ENCODE measurements at places on chromosomes 1 and 21.

DNA sequence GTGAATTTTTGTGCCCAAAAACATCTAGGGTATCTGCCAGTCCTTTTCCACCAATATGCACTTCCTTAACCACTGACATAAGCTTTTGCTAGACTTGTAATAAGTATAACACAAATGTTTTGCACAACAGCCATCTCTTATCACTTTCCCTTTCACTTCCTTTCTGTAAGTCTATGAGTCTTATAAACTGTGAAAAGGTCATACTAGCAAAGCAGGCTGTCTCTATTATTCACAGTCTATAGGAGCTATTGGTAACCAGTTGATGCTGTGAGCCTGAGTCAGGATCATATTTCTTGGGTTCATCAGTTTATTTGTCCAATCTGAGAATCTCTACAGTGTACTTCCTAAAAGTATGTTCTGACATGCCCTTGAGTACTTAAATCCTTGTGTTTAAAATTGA lies 172.6 kb downstream of the CHRM3 start:
- no peak for DNase-seq

DNA sequence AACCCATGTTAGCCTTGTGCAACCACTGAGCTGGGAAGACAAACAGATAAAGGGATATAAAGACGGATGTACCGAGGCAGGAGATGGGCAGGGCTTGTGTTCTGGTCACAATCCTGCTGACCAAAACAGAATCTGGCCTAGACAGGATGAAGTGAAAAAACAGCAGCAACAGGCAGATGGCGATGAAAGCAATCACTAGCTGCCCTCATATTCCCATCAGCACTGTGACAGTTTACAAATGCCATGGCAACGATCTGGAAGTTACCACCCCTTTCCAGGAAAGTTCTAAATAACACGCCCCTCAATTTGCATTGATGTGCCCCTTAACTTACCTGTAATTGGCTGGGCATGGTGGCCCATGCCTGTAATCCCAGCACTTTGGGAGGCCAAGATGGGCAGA lies 40.6 kb upstream of the CD46 start:
- no peak for DNase-seq

GRCh38 chr1:21266119-21266774 lies 24.0 kb downstream of the ECE1 start:
- no peak for DNase-seq

GRCh38 chr21:20419772-20420171 lies 578.4 kb upstream of the NCAM2 start:
- no peak for DNase-seq

- no peak for DNase-seq
These were observed 140.5 kb downstream of the RHOU start for GRCh38 chr1:228875741-228876140.

GRCh38 chr1:44170281-44170823 lies 28.9 kb upstream of the KLF18 start:
- DNase-seq = no peak

DNA sequence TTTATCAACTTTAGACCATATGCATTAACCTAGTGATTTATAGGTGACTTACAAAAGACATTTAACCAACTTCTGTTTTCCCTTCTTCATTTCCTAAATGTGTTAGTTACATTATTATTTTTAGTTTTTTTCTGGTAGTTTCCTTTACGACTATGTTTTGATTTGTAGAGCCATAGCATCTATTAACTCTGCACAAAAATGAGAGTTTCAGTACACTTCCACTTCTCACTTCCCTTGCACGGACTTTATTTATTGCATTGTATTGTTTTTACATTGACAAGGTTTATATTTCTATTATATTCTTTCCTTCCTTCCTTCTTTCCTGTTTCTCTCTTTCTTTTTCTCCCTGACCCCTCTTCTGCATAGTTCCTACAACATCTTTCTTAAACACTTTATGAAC lies 14.7 kb downstream of the PKN2 start:
- no peak for DNase-seq

DNA sequence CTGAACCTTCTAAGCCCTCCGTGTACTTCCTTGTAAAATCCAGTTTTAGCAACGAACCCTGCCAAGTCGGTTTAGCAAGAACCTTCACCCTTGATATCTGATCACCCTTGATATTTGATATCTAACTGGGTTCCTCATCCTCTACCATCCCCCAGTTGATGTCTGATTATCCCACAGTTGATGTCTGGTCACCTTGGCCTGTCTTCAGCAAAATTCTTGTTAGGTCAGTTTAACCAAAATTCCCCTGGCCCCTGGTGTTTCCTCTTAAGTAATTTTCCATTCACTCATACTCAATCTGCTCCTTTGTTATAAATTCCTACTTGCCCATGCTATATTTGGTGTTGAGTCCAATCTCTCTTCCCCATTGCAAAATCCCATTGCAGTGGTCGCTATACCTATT lies 114.5 kb upstream of the ZNHIT6 start:
- no peak for DNase-seq

DNA sequence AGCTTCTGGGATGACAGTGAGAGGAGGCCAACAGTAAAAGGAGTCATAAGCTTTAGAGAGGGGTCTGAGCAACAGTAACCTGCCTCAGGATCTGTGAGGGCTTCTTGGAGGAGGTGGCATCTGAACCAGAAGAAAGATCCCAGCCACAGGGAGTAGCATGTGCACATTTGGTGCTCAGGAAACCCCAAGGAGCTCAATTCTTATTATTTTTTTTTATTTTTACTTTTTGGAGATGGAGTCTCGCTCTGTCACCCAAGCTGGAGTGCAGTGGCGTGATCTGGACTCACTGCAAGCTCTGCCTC lies 4.7 kb downstream of the THEMIS2 start:
- no peak for DNase-seq

DNA sequence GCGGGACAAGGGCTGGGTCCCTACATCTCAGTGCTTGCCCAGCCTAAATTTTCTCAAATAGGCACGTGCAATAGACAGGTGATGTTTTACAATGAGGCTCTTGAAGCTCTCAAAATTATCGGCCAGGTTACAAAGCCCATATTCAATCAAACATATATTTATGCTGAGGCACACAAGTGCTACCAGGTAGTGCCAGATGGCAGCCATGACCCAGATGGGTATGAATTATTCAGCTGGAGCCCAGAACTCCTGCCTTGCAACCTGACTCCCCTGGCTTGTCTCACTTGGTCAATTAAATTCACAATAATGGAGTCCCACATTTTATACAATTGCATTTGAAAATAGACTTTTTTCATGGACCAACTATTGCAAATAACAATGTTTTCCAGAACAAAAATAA lies 12.3 kb upstream of the ADAM30 start:
- no peak for DNase-seq

GRCh38 chr1:166235728-166236127 lies 68.9 kb upstream of the FAM78B start:
- DNase-seq = no peak

DNA sequence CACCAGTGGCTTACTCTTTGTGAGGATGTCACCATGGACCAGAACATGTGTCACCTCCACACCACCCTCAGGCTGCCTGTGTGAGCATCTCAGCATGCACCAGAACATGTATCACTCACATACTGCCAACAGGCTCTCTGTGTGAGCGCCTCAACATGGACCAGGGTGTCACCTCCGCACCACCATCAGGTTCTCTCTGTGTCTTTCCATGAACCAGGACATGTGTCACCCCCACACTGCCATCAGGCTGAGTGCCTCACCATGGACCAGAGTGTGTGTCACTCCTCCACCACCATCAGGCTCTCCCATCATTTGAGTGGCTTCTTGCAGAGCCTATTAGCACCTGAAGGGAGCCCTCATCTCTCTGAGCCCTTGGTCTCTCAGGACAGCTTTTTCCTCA lies 125.2 kb downstream of the ZNF648 start:
- DNase-seq = no peak

- no peak for DNase-seq
These were observed 495.6 kb upstream of the NEGR1 start for GRCh38 chr1:72777918-72778317.

DNA sequence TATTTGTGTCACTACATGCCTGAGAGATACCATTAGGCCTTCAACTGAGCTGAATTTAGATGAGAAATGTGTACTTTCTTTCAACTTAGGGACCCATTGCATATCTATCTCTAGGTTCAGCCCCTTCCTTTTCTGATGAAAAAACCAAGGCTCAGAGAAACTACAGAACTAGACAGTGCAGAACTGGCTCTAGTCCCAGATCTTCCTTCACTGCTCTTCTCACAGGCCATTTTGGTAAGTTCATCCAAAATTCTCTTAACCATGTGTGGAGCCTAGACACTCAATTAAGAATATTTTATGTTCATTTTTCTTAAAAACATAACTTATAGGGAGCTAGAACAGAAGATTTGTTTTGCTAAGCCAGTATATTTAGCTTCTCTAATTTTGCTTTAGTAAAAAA lies 128.9 kb downstream of the ASTN1 start:
- no peak for DNase-seq

DNA sequence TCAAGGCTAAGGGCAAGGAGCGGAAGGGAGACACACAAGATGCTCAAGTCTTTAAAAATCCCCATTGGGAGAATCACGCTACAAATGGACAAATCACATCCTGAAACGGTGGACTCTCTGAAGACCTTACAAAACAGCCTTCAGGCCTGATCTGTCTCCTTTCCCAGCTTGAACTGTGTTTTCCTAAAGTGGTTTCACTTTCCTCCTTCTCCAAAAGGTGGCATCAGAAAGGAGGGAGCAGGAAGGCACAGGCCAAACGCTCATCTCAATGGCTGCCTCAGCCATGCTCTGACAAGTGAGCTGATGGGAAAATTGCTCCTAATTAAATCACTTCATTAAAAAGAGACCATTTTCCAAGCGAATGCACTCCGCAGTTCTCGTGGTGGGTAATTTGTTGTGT lies 47.7 kb downstream of the UTP25 start:
- DNase-seq = no peak

DNA sequence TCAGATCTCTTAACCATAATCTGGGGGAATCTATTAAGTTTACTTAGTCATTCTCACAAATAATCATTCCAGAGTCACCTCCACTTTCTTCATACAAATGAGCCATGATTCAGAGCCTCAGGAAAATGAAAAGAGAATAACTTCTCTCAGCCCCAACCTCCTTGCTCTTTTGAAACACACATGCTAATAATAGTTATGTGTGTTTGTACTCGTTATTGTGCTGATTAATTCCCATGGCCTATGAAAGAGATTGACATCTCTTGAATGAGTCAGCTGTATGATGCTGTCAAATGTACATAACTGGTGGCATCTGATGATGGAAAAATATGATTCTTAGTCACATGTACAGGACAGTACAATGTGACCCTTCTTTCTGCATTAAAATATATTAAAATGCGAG lies 41.5 kb downstream of the DTL start:
- no peak for DNase-seq

DNA sequence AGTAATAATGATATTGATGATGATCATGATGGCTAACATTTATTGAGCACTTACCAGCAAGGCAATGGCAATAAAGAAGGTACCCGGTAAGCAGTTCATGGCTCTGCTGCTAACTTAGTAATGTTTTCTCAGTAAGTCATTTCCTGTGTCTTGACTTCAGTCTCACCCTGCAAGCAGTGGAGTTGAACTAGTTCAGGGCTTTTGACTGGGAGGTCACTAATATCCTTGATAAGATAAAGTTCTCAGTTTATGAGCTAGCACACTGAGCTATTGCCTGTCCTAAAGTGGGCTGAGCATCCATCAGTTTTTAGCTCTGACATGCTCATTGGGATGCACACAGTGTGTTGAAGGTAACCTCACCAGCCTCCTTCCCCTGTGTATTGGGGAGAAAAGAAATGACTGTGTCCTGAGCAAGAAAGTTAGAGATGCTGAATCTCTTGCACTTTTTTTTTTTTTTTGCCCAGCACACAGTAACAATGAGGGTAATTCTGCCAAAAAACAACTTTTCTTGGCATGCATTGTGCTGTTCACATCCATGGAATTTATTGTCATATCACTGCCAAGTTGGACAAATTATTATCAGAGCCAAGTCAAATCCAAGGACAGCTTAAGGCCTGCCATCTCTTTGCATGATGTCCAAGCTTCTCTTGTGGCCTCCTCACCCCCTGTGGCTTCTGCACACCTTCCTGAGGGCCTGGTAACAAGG lies 55.5 kb upstream of the GADD45A start:
- DNase-seq = no peak

GRCh38 chr1:169105434-169106094 lies 926 bp upstream of the ATP1B1 start:
- no peak for DNase-seq
